Activated CD4-positive, alpha-beta memory T cell treated with anti-CD3 and anti-CD28 coated beads for 36 hours (primary cell): ENCODE measurements at places on chromosomes 13 and 19. TPM values are rescaled to one million over a fixed set of nuclear protein-coding genes. Genes with fewer than 3 reads are reported as not detected.

- peaks cover 2% of the 10 kb centered on the region for H3K4me1 ChIP-seq
- no peaks in the 10 kb centered on the region for H3K27me3 ChIP-seq
- H3K27ac ChIP-seq, result no peak overlapping the region
- H3K4me3 ChIP-seq, result no peak overlapping the region
Observed at GRCh38 chr19:43540381-43540780, 7.4 kb downstream of the ZNF575 start.

DNA sequence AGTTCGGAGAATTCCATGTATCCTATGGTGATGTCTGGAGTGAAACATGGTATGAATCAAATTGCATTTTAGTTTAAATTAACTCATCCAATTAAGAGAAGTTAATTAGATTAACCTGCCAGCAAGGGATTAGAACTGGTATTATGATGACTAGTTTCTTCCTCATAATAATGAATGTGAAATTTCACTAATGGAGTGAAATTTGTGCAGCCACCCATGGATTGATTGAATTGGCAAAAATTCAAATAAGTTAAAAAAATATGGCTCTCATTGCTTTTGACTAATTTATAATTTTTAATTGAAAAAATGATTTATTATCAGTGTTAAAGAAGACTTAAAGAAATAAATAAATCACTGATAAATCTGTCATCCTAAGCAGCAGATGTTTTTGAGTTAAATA lies 232.0 kb downstream of the KCNRG start:
- peaks cover 28% of the 10 kb centered on the region for H3K27me3 ChIP-seq
- peaks cover 39% of the 10 kb centered on the region for H3K4me1 ChIP-seq
- no peak for DNase-seq
- H3K4me3 ChIP-seq, result no peak overlapping the region

Gene ELL
- total RNA-seq, result 29.7 TPM

Gene ZNF558
- 27.3 TPM for total RNA-seq

GRCh38 chr19:49340069-49340864 lies 5.1 kb downstream of the CD37 start:
- H3K27ac ChIP-seq, result peak overlapping the region; percentile 49
- DNase-seq, result peak; percentile 18
- no peak overlapping the region for H3K4me3 ChIP-seq
- peaks cover 43% of the 10 kb centered on the region for H3K4me1 ChIP-seq

Gene CGB2
- not detected for total RNA-seq

GRCh38 chr19:32691952-32692726 lies 518 bp downstream of the NUDT19 start:
- H3K4me1 ChIP-seq, result peaks cover 54% of the 10 kb centered on the region
- no peaks in the 10 kb centered on the region for H3K27me3 ChIP-seq
- peak overlapping the region; percentile 90 for H3K4me3 ChIP-seq
- DNase-seq, result peak; percentile 76

DNA sequence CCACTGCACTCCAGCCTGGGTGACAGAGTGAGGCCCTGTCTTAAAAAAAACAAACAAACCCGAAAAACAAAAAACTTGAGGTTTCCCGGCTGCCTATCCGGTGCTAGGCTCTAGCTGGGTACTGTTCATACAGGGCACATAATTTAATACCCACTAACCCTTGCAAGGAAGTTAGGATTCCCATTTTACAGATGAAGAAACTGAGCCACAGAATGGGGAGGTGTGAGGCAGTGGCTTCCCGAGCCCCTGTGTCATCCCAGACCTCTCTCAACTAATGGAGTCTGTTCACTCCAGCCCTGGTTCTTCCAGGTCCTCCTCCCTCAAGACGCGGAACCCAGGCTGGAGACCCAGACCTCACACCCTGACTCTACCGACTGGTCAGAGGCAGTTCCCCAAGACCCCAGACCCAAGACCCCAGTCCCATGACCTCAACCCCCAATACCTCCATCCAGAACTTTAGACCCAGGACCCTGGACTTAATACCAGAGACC lies 576 bp downstream of the APBA3 start:
- peak overlapping the region; percentile 96 for H3K27ac ChIP-seq
- peaks cover 22% of the 10 kb centered on the region for H3K36me3 ChIP-seq
- H3K4me3 ChIP-seq, result peak overlapping the region; percentile 99

- H3K27me3 ChIP-seq, result peaks cover 55% of the 10 kb centered on the region
- no peak overlapping the region for H3K4me3 ChIP-seq
- DNase-seq, result no peak
Observed at GRCh38 chr13:106493533-106494220, 41.8 kb downstream of the EFNB2 start.

DNA sequence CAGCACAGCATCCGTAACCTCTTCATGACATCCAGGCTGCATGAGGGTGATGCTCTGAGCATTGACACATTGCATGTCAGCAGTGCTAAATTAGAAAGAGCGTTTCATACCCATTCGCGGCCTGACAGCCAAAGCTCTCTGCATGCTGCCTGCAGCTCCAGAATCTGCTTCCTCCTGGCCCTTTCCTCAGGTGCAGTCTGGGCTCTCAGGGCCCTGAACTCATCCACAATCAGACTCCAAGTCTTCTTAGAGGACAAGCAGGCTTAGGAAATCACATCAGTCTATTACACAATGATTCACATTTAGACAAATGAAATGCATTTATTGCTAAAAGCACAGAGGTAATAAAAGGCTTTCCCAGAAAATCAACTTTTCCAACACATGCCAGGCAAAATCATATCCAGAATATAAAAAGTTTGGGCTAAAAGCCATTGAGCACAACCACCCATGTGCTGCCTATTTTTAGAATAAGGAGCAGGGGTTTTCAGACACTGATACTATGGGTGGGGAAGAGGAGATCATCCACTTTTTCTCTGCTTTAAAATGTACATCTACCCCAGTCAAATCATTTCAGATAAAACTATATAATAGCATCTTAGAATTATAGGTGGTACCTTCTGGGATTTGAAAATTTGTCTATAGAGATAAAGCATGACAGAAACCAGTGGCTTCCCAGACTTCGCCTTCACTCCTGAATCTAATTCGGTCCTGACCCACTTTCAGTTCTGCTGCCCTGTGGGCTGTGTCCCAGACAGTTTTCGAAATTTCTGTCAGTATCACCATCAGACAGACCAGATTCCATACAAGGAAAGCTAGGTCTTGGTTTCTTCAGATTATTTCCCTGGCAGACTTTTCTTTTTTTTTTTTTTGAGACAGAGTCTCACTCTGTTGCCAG lies 109.3 kb downstream of the COL4A2 start:
- H3K4me1 ChIP-seq, result peaks cover 8% of the 10 kb centered on the region
- no peak for DNase-seq
- H3K27me3 ChIP-seq, result peaks cover 76% of the 10 kb centered on the region
- H3K36me3 ChIP-seq, result no peaks in the 10 kb centered on the region

Gene WDR62
- 16.8 TPM for total RNA-seq

Gene SIGLEC10
- total RNA-seq, result 0.19 TPM

DNA sequence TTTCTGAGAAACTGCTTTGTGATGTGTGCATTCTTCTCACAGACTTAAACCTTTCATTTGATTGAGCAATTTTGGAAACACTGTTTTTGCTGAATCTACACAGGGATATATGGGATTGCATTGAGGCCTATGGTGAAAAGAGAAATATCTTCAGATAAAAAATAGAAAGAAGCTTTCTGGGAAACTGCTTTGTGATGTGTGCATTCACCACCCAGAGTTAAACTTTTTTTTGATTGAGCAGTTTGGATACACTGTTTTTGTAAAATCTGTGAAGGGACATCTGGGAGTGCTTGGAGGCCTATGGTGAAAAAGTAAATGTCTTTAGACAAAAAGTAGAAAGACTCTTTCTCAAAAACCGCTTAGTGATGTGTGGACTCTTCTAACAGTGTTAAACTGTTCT lies 1683.8 kb downstream of the UQCRFS1 start:
- DNase-seq, result no peak
- no peak overlapping the region for H3K27ac ChIP-seq
- no peak overlapping the region for H3K4me3 ChIP-seq
- no peaks in the 10 kb centered on the region for H3K27me3 ChIP-seq
- H3K36me3 ChIP-seq, result peaks cover 19% of the 10 kb centered on the region

DNA sequence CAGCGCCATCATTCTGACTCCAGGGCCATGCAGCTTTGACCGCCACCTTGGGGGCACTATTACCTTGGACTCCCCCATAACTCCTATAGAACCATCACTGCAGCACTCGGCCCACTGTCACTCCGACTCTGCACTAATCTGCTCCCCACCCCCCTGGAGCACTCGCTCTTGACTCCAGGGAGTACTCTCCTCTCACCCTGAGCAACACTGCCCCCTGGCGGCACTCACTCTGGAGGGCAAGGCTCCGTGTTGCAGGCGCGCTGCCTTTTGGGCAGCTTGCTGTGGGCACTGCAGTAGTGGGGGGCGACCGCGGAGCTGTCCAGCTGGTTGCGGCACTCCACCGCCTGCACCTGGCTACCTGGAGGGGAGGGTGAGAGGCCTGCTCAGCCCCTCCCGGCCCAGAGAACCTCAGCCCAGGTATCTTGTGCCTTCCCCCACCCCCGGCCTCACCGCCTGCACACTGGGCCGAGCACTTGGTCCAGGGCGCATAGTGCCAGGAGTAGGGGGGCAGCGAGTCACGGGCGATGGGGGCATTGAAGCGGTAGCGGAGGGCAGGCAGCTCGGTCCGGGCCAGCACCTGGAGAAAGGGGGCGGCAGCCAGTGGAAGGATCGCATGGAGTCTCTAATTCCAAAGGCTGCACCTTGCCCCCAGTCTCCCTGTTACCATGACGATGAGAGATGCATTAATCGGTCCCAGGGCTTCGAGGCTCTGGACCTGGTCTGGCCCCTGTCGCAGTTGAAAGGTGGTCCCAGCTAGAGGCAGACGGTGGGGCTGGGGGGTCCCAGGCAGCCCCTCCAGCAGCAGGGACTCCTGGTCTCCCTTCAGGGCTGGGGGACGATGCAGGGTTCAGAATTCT lies 8.9 kb upstream of the MYO1F start:
- H3K4me1 ChIP-seq, result no peaks in the 10 kb centered on the region
- H3K27me3 ChIP-seq, result no peaks in the 10 kb centered on the region
- no peaks in the 10 kb centered on the region for H3K36me3 ChIP-seq

DNA sequence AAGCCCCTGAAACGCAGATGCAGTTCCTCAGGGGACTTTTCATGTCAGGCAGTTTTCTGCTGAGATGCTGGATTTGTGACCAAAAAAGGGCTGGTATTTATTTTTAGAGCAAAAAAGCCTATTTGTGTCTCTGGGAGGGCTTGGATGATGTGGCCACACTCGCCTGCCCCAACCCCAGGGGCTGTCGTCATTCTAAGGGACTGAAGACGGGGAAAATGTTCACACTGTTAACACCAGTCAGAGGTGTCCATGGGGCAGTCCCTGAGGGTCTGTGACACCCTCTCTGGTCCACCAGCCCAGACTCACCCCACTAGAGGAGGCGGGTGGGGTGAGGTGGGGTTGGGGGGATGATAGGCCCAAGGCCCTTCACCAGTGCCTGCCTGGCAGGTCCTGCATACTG lies 15.9 kb upstream of the EPHX3 start:
- no peak for DNase-seq
- H3K36me3 ChIP-seq, result peaks cover 48% of the 10 kb centered on the region
- H3K4me3 ChIP-seq, result no peak overlapping the region

Gene ITGBL1
- not detected for total RNA-seq

GRCh38 chr13:113115363-113116205 lies 7.0 kb upstream of the F10 start:
- no peak for DNase-seq
- H3K4me1 ChIP-seq, result no peaks in the 10 kb centered on the region
- no peaks in the 10 kb centered on the region for H3K27me3 ChIP-seq
- H3K36me3 ChIP-seq, result no peaks in the 10 kb centered on the region

Gene POU2F2
- total RNA-seq, result 57.3 TPM

Gene OR4F17
- total RNA-seq, result not detected

Gene C19orf85
- not detected for total RNA-seq

Gene FPR1
- not detected for total RNA-seq

GRCh38 chr13:21528616-21529015 lies 69.5 kb upstream of the ZDHHC20 start:
- H3K4me3 ChIP-seq, result no peak overlapping the region
- H3K27ac ChIP-seq, result no peak overlapping the region
- no peak for DNase-seq
- peaks cover 6% of the 10 kb centered on the region for H3K36me3 ChIP-seq

- no peak overlapping the region for H3K27ac ChIP-seq
- no peaks in the 10 kb centered on the region for H3K27me3 ChIP-seq
- H3K36me3 ChIP-seq, result peaks cover 37% of the 10 kb centered on the region
- peak overlapping the region; percentile 50 for H3K4me3 ChIP-seq
- no peak for DNase-seq
Observed at GRCh38 chr19:18921593-18921992, 2.1 kb downstream of the DDX49 start.

GRCh38 chr13:34654203-34654602 lies 287.9 kb upstream of the NBEA start:
- H3K27me3 ChIP-seq, result no peaks in the 10 kb centered on the region
- no peak for DNase-seq
- H3K4me3 ChIP-seq, result no peak overlapping the region
- H3K4me1 ChIP-seq, result no peaks in the 10 kb centered on the region
- H3K36me3 ChIP-seq, result no peaks in the 10 kb centered on the region

Gene IQCN
- 0.39 TPM for total RNA-seq

Gene ZNF121
- 61.1 TPM for total RNA-seq

DNA sequence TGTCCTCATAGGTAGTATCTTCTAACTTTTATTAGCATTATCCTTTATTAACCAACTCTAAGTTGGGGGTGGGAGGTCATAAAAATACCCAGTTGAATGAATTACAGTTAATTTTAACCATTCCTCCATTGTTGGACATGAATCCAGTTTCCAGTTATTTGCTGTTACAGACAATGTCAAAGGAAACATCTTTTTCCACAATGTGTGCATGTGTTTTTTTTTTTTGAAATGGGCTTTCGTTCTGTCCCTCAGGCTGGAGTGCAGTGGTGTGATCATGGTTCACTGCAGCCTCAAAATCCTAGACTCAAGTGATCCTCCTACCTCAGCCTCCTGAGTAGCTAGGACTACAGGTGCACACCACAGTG lies 32.0 kb downstream of the KLF5 start:
- H3K27me3 ChIP-seq, result no peaks in the 10 kb centered on the region
- no peak for DNase-seq
- no peaks in the 10 kb centered on the region for H3K36me3 ChIP-seq
- H3K27ac ChIP-seq, result no peak overlapping the region
- peaks cover 8% of the 10 kb centered on the region for H3K4me1 ChIP-seq
- no peak overlapping the region for H3K4me3 ChIP-seq

DNA sequence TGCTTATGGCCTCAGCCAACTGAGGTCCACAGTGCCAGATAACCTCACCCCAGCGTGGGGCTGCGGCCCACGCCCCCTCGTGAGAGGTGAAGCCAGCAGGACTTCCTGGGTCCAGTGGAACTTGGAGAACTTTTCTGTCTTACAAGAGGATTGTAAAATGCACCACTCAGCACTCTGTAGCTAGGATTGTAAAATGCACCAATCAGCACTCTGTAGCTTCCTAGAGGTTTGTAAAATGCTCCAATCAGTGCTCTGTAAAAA lies 109.1 kb downstream of the AKAP11 start:
- H3K27ac ChIP-seq, result no peak overlapping the region
- no peak overlapping the region for H3K4me3 ChIP-seq
- no peak for DNase-seq
- peaks cover 2% of the 10 kb centered on the region for H3K36me3 ChIP-seq
- peaks cover 49% of the 10 kb centered on the region for H3K4me1 ChIP-seq
